CD4-positive, alpha-beta T cell treated with Interleukin-17A for 4 hours (primary cell): ENCODE measurements at places on chromosomes 12 and 14.
A peak's percentile ranks its signal among the peaks of the same experiment; 100 is the strongest.

DNA sequence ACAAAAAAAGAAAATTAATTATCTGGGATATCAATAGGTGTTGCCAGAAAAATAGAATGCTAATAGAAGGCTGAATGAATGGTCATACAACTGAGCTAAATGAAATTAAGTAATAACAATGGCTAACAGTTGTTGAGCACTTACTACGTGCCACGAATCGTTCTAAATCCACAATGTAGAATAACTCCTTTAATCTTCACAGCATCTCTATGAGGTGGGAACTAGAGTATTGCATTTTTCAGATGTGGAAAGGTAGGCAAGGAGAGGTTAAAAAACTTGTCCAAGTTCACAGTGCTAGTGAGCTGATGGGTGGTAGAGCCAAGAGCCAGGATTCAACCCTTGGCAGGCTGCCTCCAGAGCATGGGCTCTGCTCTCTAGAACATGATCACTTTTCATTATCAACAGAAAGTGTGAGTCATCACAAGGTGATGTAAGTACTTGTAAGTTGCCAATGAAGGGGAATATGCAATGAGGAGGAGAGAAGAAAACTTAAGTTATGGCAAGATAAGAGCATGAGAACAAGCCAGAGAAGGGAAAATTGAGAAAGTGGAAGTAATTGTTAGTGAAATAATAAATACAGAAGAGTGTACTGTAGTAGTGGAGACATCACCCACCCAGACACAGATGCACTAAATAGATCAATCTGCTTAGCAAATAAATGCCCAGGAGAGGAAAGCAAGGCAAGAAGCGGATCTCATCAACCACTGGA, 122.1 kb downstream of the PRKD1 start:
- DNase-seq: no peak

- DNase-seq: no peak
Observed at GRCh38 chr12:93536111-93536765, 36.2 kb upstream of the SOCS2 start.

- no peak for DNase-seq
Observed at GRCh38 chr14:64324461-64324860, 30.3 kb upstream of the ESR2 start.

- no peak for DNase-seq
Observed at GRCh38 chr14:38108681-38109080, 99.0 kb upstream of the SSTR1 start.

DNA sequence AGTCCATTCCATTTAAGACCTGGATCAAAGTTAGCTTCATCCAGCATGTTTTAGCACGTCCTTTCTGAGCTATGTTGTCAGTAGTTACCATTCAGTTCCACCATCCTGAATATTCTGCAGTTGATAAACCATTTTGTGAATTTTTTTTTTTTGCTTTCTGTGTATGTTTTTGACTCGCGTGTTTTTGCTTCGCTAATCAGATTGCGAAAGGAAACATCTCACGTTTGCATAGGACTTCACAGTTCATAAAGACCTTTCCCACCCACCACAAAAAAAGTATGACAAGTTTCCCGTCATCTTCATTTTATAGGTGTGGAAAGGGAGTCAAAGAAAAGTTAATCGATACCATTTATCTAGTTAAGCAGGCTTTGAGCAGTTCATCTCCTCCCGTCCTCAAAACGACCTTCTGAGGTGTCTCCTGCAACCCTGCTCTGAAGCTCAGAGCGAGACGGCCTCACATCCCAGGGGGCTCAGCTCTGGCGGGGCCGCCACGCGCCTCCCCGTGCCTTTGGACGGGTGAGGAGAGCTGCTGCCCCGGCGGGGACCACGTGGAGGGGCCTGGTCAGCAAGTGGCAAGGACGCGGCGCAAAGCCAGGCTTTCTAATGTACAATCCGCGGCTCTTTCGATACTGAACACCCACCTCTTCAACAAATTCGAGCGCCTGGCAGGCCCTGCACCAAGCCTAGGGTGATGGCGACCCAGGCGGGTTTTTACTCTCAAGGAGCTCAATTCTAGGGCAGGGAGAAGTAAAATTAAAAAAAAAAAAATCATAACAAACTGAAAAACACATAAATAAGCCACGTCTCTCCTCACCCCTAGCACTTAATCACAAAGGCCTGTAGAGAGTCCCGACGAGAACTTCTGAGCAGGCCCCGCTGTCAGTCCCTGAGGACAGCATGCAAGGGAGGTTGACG, 988 bp upstream of the TMEM263 start:
- no peak for DNase-seq

GRCh38 chr14:54256156-54256555, 140.7 kb upstream of the CDKN3 start:
- DNase-seq: no peak

- DNase-seq: no peak
Observed at GRCh38 chr14:104149617-104150135, 11.3 kb downstream of the KIF26A start.

- DNase-seq: no peak
Observed at GRCh38 chr12:30783946-30784345, 29.2 kb upstream of the CAPRIN2 start.

- DNase-seq: no peak
Observed at GRCh38 chr12:57138526-57139272, 8.7 kb downstream of the LRP1-AS start.

GRCh38 chr14:58082011-58082410, 70.0 kb downstream of the ARMH4 start:
- DNase-seq: no peak

DNA sequence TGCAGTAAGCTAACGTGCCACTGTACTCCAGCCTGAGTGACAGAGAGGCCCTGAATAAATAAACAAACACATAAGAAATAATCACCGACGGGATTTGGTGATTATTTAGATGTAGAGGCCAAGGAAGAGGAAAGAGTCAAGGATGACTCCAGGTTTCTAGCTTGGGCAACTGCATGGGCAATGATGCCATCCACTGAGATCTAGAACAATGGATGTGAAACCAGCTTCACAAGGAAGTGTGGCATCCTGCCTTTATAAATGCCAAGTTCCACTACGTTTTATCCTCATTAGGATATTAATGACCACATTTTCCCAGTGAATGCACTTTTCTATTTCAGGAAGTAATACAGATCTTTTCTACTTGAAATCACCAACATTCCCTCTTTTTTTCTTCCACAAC, 10.9 kb upstream of the PTGER2 start:
- no peak for DNase-seq

- no peak for DNase-seq
Observed at GRCh38 chr12:104219361-104219892, 3.8 kb downstream of the TXNRD1 start.

GRCh38 chr14:102487204-102487577, 22.4 kb downstream of the ANKRD9 start:
- DNase-seq: no peak

- no peak for DNase-seq
Observed at GRCh38 chr14:94303111-94303510, 10.0 kb upstream of the SERPINA10 start.

DNA sequence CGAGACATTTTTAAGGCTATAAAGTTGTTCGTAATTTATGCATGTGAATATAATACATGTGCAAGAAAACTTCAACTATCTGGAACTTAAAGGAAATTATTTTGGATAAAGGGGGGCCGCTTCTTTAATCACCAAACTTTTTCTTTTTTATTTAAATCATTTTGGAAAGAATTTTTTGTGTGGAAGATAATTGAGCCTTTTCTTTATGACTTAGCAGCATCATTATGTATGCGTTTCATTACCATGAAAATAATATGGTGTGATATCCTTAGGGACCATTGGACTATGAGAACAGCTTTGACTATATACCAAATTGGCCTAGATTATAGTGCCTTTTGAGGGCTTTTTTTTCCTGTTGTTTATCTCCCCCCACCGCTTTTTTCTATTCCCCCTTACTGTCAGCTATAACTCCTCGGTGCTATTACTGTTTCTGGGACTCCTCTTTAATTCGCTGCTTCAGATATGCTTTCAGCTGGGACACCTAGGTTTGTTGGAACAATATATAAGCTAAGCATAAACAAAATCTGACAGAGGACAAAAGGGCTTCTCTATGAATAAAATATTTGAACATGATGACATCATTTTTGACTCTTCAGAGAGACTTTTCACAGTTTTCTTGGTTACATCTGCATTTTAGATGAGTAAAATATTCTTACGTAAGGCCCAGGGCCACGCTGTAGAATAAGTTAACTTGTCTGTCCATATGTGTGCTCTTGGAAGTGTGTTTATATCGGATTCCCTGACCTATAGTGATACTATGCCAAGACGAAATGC, 392.7 kb downstream of the NPAS3 start:
- DNase-seq: no peak

GRCh38 chr12:94616203-94616729, 34.1 kb downstream of the TMCC3 start:
- no peak for DNase-seq

- DNase-seq: peak; percentile 85
Observed at GRCh38 chr12:6363330-6364043, 11.9 kb downstream of the SCNN1A start.

GRCh38 chr14:35326375-35326774, 34.2 kb downstream of the PSMA6 start:
- DNase-seq: no peak

- no peak for DNase-seq
Observed at GRCh38 chr12:129903092-129903945, 506 bp downstream of the TMEM132D start.

DNA sequence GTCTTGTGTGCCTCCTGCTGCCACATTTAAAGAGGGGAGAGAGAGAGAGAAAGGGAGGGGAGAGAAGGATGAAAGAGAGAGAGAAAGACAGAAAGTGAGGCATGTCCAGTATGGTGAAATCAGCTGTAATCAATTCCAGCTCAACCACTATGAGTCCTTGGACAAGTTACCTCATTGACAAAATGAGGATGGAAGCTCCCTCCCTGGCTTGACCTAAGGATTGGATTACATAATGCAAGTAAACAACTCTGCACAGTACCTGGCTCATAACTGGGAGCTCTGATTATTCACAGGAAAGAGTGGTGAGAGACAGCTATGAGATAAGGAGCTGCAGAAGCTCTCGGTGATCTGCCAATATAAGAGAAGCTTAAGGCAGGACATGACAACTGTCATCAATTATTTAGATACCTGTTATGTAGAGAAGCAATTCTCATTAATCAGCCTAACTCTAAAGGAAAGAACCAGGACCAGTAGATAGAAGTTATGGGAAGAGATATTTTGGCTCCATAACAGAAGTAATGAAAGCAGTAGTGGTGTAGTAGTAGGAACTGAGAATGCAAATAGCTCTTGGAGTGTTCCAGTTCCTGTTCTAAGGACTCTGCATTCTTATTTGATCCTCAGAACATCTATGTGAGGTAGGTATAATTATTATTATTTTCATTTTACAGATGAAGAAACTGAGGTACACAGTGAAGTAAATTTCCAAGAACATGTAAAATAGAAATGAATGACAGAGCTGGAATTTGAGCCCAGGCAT, 791.6 kb downstream of the DIO2 start:
- no peak for DNase-seq

GRCh38 chr14:67493092-67493717, 4.7 kb upstream of the TMEM229B start:
- DNase-seq: no peak

GRCh38 chr12:4270016-4270830, 3.3 kb upstream of the CCND2 start:
- peak; percentile 57 for DNase-seq

DNA sequence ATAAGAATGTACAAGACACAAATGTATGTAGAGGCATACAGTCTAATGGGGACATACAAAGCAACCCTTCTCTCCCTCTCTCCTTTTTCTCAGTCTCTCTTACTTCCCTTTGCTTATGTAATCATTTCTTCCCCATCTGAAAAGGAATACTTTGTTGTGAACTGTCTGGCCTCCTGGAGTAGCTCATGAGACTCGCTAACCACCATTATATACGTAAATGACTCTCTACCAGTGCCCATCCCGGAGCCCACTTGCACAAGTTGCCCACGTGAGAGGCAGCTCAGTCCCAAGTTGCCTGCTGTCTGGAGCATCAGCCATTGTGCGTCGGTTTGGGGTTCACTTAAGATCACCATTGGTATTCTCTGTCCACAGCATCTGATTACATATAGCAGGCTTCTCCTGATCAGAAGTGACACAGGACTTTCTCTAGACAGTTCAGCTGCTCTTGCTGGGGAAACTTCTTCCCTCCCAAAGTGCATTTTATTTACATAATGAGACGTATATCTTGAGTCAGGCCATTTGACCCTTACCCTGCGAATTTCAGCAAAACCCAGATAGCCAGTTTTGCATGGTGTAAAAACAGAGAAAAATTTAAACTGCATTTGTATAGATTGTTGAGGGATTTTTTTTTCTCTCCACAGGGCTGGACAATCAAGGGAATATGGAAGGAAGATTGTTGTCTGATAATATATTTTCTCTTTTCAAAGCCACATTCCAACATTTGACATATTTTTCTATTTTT, 220.7 kb upstream of the EGLN3 start:
- no peak for DNase-seq

- DNase-seq: no peak
Observed at GRCh38 chr12:59398164-59398563, 197.7 kb upstream of the SLC16A7 start.

DNA sequence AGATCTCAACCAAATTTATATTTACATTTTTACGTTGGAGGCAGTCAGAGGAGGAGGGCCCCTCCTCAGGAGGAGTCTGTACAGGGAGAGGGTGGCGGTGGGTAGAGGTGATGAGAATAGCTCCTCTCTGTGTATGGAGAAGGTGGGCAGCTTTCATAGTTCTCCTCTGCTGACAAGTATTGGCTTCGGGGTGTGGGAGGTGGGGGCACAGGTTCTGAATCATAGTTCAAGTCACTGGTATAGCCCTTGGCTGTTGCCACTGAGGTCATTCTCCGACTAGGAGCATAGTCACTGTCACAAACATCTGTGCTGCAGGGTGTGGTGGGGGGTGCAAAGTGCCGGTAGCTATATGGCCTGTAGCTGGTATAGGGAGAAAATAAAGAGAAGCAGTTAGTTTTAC, 50.3 kb downstream of the BCL2L14 start:
- no peak for DNase-seq

DNA sequence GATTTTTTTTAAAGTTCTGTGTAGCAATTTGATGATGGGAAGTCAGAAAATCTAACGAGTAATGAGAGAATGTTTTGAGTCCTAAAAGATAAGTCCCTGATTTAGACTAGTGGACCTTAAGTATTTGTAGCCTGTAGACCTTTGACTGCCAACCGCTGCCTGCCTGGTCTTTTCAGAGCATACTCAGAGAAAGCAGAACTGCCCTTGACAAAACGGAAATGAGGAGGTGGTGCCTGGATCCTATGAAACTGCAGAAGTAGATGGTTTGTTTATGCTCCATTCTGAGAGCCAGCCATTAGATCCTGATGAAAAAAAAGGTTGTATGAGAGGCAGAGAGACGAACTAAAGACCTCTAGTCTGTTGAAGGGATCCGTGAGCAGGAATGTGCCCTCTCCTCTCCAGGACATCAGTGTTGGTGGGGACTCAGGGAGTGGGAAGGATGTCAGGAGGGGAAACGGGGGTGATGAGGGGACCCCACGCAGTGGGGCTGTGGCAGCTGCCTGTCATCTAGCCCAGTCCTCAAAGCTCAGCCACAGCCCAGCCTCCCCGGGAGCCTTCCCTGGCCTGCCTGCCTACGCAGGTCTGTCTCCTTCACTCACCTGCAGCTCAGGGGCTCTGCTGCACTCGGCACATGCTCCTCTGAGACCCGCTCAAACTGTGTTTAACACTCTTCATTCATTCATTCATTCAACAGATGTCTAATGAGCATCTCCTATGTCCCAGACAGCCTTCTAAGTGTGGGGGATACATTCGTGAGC, 447.5 kb downstream of the AACS start:
- DNase-seq: no peak

- DNase-seq: no peak
Observed at GRCh38 chr14:90691627-90692026, 124.6 kb downstream of the TTC7B start.

- no peak for DNase-seq
Observed at GRCh38 chr12:115956236-115956635, 321.3 kb downstream of the MED13L start.
